ENCODE measurements at places on chromosomes 16 and 17.

DNA sequence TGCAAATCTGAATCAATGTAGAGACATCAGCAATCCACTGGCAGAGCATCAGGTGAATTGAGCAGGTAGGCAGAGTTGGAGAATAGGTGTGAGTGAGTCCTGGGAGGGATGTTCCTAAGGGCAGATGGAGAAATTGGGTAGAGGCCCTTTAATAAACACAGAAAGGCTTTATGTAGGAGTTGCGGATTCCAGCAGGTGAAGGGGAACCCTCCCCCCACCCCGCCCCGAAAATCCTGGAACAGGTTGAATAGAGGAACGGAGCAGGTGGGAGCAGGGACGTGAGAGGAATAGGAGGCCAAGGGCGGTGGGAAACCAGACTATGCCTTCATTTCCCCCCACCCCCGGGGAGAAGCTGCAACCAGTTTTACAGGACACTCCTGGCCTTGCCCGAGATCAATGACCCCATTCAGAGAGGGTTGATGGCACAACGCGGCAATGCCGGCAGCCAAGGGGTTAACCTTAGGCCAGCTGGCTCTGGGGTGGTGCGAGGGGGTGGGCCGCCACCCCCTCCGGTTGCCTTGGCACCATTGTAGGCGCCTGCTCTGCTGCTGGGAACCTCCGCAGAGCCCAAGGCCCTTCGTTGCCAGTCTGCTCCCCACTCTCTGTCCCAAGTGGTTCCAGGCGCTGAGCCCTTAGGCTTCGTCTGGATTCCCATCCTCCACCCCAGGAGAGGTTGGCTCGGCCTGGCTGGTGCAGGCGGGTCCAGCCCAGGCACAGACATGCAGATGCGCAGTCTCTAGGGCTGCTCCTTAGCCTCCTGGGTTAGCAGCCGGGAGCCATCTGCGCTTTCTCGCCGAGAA, 814 bp upstream of the RUNDC3A start:
- DNase-seq, result no peak

- no peak for DNase-seq
Observed at GRCh38 chr17:46833840-46834208, 15.3 kb upstream of the WNT3 start.

- no peak for DNase-seq
Observed at GRCh38 chr16:11835891-11836649, 15.3 kb downstream of the RSL1D1 start.

DNA sequence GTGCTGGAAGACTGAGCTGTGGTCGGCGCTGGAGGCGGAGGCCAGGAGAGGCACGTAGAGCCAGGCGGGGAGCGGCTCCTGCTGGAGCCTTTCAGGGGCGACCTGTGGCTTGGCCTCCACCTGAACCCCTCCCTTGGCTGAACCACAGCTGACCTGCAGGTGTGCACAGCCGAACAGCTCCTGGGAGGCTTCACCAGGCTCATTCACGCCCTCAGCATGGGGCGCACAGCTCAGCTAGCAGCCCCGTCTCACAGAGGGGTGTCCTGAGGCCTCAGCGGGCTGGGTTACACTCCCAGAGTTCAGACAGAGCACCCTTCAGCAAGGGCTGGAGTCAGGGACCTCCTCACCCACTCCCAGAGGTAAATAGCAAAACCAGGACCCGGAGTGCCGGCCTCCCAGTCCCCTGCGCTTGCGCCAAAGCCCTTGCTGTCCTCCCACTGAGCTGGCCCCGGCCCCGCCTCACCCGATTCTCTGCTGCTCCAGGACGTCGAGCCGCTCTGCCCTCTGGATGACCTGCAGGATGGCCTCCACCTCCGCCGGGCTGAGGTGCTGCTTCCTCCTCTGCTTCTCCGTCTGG, 31.7 kb downstream of the RPH3AL start:
- DNase-seq, result no peak

- DNase-seq, result no peak
Observed at GRCh38 chr16:66677179-66677578, 19.4 kb downstream of the CMTM4 start.

- no peak for DNase-seq
Observed at GRCh38 chr17:17818088-17818526, 18.7 kb downstream of the SREBF1 start.

DNA sequence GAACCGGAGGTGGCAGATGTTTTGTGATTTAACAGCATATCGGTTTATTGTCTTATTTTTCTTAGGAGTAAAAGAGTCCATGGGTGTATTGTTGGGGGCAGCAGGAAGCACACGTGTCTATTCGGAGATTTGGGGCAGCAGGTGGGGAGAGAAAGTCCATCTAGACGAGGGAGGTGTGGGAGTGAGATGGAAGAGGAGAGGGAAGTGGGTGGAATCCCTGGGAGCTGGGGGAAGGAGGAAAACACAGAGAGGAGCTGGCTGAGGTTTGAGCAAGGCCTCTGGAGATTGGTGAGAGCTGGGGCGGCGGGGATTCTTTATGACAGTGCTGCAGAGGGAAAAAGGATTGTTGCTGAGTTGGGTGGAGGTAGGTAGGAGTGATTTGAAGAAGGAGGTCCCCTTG, 72.1 kb downstream of the PRKCB start:
- no peak for DNase-seq

- DNase-seq, result no peak
Observed at GRCh38 chr16:10776280-10776679, 32.6 kb downstream of the NUBP1 start.

GRCh38 chr17:8685381-8685780, 54.9 kb upstream of the MYH10 start:
- no peak for DNase-seq

GRCh38 chr16:3690980-3691720, 26.2 kb downstream of the TRAP1 start:
- DNase-seq, result no peak

- no peak for DNase-seq
Observed at GRCh38 chr17:63189082-63189481, 223.0 kb downstream of the TANC2 start.

GRCh38 chr17:78613416-78613815, 36.2 kb upstream of the DNAH17 start:
- DNase-seq, result no peak

DNA sequence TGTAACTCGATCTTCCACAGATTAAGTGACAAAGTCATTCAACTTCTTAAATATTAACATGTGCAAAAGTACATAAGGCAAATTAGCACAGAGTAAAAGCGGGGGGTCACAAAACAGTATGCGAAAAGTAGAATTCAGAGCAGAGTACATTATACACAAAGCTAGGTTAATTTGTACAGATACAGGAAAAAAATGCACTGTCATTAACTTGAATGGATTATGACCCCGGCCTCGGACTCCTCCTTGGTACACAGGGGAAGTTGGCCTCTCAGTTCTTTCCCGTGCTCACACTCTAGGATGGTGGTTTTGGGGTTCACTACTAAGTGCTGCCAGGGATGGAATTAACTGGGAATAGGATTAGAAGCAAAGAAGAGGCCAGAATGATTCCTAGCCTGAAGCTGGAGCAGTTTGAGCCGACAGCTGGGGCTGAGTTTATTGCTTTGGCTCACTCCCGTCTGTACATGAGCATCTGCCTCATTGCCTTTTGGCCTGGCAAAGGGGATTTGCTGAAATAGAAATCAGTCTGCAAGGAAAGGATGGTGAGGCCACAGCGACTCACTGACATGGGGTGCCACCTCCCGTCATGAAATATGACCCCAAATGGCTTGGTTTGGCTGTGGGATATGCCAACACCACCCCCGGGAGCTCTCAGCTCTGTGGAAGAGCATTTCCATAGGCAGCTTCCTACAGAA, 23.6 kb downstream of the NTN1 start:
- DNase-seq, result no peak

- no peak for DNase-seq
Observed at GRCh38 chr16:27598931-27599565, 49.1 kb downstream of the KATNIP start.

GRCh38 chr17:42682722-42683403, 532 bp downstream of the CNTNAP1 start:
- no peak for DNase-seq

- no peak for DNase-seq
Observed at GRCh38 chr16:814974-815373, 14.4 kb upstream of the GNG13 start.

DNA sequence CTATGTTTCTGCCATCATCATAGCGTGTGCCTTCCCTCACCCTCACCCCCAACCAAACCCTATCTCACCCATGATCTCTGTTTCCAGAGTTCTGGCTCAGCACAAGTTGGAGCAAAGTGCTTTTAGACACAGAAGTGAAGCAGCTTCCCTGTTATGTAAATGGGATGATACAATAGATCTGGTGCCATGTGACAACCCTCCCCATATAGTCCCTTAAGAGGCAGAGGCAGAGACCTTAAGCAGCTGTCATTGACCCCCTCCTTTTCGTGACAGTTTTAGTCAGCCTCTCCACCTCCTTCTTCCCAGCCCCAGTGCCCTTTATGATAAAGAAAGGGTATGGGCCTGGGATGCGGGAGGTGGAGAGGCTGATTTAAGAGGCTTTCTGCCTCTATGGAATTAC, 40.3 kb upstream of the MED13 start:
- no peak for DNase-seq

GRCh38 chr16:17277981-17278381, 192.8 kb downstream of the XYLT1 start:
- no peak for DNase-seq

DNA sequence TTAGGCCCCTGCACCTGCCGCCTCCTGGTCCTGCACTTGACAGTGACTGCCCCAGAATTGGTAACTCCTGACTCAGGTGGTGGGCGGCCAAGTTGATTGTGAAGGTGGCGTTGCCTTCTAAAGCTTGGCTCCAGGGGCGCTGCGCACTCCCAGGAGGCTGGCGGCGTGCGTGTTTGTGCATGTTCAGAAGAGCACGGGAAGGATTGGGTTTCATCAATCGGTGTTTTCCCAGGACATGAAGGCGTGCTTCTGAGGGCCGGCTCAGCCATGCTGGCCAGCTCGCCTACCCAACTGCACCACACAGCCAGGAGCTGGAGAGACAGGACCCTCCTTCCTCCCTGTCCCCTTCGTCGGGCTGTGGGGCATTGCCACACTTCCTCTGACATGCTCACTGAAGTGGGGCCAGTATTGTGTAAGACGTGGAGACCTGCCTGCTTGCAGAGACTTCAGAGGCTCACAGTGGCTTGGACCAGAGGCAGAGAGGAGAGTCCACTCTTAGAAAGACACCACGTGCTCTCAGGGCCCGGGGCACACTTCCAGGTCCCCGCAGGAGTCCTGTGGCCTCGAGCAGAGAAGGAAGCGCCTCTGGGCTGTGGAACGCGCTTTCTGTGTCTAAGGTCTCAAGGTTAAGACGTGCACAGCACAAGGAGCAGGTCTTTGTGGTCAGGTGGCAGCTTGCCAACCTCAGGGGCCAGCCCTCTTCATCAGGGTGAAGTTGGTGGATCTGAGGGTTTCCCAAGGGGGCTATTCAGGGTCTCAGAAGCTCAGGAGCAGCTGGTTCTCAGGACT, 2.8 kb downstream of the RAB40C start:
- no peak for DNase-seq

GRCh38 chr17:52276381-52277008, 118.0 kb upstream of the CA10 start:
- DNase-seq, result no peak

DNA sequence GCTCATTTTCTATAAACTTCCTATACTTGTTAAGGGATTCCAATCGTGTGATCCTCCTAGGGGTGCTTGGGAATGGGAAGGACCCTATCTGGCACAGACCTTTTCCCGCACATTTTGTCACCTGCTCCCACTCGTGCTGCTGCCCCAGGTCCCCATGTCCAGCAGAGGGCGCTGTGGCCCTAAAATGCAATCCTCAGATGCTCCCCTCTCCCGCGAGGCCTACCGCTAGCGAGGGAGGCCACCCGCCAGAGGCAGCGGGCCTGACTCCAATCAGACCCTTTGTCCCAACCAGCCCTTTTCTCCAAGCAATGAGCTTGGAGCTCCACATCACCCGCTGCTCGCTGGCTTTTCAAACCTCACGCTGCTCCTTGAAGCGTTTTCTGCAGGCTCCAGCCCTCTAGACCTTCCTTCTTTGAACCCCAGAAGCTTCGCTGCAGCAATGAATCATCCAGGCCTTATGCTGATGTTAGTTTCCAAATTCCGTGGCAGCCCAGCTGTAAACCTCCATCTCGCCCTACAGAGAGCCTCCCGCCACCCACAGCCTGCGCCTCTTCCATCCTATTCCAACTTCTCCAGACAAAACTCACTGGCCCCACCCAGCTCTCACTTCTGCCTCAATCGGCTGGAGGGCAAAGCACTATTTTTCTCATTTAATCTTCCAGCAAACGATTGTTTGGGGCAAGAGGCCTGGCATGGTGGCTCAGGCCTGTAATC, 23.6 kb upstream of the FZD2 start:
- DNase-seq, result no peak

DNA sequence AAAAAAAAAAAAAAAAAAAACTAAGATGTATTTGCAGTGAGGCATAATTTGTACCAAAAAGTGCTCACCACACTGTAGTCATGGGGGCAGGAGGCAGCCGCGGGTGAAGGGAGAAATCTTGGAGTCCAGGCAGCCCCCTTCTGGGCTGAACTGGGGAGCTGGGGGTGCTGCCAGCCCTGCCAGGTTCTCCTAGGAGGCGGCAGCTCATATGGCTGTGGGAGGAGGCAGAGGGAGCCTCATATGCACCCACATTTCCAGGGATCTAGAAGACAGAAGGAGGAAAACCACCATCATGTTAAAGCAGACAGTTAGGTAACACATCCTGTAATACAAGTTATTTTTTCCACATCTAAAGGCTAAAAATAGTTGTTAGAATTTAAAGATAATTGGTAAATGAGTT, 16.3 kb downstream of the MAPT start:
- no peak for DNase-seq

GRCh38 chr17:57178839-57179238, 77.5 kb upstream of the MSI2 start:
- no peak for DNase-seq

DNA sequence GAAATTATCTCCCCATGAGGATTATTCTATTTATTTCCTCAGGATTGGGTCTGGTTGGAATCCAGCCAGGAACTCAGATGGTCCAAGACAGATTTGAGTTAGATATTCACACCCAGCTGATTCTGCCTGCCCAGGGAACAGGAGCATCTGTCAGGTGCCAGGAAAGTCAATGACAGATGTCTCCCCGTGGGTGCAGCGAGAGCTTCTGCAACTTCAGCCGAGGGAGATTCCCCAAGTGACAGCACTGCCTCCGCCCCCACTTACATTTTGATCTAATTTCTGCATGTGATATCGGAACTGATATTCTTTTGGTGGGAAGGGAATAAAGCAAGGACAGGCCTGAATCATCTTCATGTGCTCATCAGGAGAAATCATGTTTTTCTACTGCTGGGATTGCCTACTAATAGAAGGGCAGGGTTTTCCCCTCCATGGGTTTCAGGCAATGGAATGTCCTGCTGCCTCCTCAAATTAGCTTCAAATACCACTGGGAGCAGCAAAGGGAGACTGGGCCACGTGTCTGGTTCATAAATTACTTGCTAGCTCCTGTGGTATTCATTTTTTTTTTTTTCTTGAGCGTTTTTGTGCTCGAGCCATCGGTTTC, 15.7 kb upstream of the DHX8 start:
- DNase-seq, result no peak

- DNase-seq, result no peak
Observed at GRCh38 chr17:78529251-78529650, 47.9 kb downstream of the DNAH17 start.
